ENCODE measurements at places on chromosomes 4 and X.

- DNase-seq: no peak
Measured at GRCh38 chr4:165851256-165851655, 21.8 kb upstream of the TLL1 start.

DNA sequence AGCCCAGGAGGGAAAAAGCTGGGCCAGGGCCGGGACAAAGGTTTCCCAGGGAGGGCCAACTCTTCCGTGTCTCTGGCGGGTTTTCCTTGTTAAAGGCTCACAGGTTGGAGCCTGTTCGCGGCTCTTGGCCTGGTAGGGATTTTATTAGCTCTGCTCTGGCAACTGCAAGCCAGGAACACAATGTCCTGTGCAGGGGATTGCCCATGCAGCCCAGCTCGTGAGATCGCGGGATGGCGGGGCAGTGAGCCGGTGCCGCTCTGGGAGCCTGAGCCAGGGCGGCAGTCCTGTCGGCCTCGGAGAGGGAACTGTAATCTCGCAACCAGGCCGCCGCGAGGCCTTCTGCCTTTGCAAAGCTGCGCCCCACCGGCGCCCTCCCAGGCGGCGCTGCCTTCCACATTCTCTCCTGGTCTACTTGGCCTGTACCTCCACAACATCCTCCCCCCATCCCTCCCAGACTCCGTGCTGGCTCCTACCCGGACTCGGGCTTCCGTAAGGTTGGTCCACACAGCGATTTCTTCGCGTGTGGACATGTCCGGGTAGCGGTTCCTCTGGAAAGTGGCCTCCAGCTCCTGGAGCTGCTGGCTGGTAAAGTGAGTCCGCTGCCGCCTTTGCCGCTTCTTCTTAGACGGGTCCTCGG, 2.1 kb downstream of the PITX2 start:
- no peak for DNase-seq

DNA sequence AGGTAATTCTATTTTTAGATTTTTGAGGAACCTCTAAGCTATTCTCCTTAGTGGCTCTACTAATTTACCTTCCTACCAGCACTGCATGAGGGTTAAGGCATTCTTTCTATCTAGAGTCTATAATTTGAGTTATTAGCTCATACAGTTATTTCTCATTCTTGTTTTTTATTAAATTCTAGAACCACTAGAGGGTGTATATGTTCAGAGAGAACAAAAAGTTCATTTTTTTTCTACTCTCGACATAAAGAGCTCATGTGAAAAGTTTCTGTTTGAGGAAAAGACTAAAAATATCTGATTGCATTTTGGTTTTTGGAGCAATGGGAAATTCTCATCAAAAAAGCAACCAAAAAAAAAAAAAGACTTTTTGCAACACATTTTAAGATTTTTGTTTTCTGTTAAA, 57.0 kb upstream of the LRAT start:
- no peak for DNase-seq

GRCh38 chr4:19366916-19367315, 884.8 kb upstream of the SLIT2 start:
- DNase-seq: no peak

GRCh38 chr4:109942292-109942926, 29.7 kb downstream of the EGF start:
- no peak for DNase-seq

- no peak for DNase-seq
Measured at GRCh38 chrX:24702362-24703184, 8.9 kb downstream of the POLA1 start.

Measured in stimulated activated CD8-positive, alpha-beta memory T cell treated with anti-CD3 and anti-CD28 coated beads, Interleukin-4, amount 100 ng/mL, for 24 hours (primary cell).